ENCODE measurements at places on chromosomes 2 and 18.

GRCh38 chr2:66435549-66435875 lies 587 bp downstream of the MEIS1 start:
- no peak for DNase-seq

DNA sequence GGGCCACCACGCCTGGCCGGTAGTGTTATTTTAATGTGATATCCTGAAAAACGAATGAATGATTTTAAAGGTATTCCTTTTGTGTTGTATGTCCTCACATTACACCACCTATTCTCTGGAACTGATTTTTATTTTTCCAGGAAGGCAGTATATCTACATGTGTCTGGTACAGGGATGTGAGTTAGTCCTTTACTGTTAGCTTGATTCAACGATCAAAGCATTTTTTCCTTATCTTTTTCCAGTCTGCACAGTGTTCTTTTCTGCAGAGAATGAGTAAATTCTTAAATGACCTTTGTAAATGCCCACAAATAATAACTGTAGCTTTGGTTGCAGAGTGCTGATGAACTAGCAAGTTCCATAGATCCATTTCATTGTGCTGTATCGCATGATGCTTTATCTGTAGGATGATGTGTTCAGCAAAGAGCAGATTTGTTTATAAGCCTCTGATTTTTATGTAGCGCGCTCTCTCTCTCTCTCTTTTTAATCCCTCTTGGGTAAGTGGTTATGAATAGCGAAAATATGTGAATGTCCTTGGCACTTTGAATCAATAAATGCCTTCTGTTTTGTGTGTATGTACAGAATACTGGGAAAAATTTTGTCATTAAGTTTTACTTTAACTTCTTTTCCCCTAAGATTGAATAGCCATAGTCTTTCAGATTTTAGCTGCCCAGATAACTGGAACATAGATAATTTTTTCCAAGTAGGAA lies 82.5 kb upstream of the EML6 start:
- no peak for DNase-seq

- no peak for DNase-seq
Observed at GRCh38 chr2:42917425-42917927, 125.1 kb upstream of the HAAO start.

GRCh38 chr2:43083710-43084698 lies 142.4 kb downstream of the ZFP36L2 start:
- DNase-seq = no peak

GRCh38 chr2:177254433-177255226 lies 9.9 kb downstream of the NFE2L2 start:
- DNase-seq = no peak

DNA sequence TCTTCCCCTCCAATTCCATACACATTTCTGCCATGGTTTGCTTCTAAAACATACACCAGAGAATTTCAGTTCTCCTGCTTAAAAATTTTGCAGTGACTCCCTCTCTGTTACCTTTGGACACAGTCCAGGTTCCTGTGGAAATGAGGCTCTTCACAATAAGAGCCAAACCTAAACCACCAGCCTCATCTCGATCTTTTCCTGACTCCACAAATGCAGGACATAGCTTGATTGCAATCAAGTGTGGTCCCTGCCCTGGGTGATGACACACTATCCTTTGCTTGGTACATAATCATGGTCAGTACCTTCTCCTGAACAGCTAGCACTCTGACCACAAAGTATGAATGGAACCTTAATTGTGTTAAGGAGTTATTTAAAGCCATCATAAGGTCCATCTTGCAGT lies 134.9 kb upstream of the CHAC2 start:
- no peak for DNase-seq

GRCh38 chr2:45134014-45134413 lies 124.8 kb upstream of the SIX2 start:
- no peak for DNase-seq

DNA sequence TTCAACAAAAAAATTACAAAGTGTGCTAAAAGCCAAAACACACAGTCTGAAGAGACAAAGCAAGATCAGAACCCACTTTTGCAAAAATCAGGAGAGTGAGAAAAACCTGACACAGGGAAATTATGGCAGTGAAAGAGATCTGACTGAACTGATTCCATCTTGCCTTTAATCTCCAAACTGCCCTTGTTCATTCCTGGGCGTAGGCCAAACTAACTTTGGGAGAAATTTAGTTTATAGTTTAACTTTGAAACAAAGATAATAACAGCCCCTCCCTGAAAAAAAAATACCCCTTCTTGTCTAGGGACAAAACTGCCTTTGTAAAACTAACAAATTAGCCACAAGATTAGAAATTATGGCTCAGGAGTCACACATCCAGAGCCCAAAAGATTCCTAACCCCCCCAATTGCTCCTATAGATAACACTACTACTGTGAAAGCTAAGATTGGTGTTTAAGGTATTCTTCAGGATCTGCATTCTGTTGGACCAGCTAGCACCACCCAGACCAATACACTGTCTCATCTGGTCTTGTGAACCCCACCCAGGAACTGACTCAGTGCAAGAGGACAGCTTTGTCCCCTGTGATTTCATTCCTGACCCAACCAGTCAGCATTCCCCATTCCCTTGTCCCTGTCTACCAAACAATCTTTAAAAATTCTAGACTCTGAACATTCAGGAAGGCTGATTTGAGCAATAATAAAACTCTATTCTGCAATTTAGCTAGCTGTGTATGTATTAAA lies 226.1 kb upstream of the SH3BP4 start:
- no peak for DNase-seq

DNA sequence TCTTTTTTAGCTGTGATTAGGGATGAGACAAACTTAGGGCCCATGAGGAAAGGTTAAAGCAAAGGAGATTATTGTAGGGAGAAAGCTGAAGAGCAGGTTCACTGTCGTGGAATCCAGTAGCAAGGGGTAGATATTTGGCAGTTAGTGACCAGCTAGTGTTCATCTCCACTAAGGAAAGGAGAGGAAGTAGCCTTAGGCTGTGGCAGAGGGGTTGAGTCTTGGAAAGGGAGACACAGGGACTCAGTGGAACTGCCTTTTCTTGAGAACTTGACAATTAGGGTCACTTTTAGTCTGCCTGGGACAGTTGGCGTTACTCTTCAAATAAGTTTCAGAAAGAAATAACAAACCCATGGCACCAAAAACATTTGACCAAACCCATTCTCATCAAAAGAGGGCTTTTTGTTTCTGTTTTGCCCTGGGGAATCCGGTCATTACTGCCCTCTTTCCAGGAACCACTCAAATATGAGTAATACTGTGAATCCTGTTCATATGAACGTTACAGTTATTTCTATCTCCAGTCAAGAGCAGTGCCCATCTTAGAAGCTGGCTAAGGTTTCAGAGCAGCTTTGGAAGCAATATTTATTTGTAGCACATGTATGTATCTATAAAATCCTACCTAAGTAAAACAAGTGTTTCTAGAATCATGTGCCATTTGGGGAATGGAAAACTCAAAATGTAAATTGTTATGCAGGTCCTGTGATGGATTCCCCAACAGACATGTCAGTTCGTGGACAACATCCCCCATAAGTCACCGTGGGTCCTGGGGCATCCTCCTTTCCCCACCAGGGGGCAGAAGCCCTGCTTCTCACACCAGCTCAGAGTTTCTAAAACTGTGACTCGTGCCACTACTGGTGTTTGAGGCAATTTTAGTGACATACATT lies 77.3 kb upstream of the PHLPP1 start:
- no peak for DNase-seq

GRCh38 chr2:69227716-69228115 lies 159.3 kb downstream of the GFPT1 start:
- no peak for DNase-seq

- no peak for DNase-seq
Observed at GRCh38 chr2:30675758-30676157, 131.5 kb downstream of the CAPN13 start.

GRCh38 chr2:219252570-219252899 lies 508 bp upstream of the TUBA4B start:
- DNase-seq = no peak

- DNase-seq = no peak
Observed at GRCh38 chr2:29192526-29192925, 77.3 kb downstream of the CLIP4 start.

DNA sequence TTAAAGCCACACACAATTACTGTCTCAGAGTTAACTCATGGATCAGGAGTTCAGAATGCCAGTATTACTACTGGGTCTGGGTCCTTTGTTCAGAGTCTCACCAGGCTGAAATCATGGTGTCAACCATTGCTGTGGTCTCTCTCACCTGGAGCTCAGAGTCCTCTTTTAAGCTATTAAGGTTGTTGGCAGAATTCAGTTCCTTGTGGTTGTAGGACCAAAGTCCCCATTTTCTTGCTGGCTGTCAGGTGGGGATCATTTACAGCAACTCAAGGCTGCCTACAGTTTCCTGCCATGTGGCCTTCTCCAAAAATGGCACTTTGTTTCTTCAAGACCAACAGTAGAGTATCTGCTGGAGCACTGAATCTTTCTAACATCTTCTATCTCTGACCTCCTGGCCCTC lies 113.5 kb downstream of the EXOC6B start:
- no peak for DNase-seq

GRCh38 chr2:119846021-119846420 lies 86.3 kb downstream of the PTPN4 start:
- no peak for DNase-seq

DNA sequence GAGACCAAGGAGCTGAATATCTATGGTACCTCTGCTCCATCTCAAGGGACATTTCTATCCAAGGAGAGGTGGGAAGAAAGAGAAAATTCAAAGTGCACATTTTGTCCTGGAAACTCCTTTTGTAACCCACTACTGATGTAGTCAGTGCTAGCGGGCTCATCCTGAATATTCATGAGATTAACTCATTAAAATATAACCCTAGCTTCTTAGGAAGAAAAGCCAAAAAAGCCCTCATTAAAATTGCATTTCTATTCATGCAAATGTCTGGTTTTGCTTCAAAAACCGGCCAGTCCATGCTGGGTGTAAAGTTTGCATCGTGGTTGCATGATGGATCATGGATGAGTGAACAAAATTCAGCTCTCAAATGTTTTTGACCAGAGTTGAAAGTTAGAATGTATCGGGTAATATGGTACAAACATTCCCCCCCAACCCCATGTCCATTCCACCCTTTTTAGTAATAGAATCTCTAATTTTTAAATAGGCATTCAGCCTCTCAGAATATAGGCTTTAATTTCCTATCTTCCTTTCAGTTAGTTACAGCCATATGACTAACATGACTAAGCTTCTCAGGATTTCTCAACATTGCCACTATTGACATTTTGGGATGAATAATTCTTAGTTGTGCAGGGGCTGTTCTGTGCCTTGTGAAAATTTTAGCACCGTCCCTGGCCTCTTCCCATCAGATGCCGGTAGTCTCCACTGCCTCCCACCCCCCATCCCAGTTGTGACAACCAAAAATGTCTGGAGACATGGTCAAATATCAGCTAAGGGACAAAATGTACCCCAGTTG lies 104.2 kb upstream of the RND3 start:
- DNase-seq = no peak

- DNase-seq = no peak
Observed at GRCh38 chr2:146461068-146461467, 1383.8 kb upstream of the ACVR2A start.

DNA sequence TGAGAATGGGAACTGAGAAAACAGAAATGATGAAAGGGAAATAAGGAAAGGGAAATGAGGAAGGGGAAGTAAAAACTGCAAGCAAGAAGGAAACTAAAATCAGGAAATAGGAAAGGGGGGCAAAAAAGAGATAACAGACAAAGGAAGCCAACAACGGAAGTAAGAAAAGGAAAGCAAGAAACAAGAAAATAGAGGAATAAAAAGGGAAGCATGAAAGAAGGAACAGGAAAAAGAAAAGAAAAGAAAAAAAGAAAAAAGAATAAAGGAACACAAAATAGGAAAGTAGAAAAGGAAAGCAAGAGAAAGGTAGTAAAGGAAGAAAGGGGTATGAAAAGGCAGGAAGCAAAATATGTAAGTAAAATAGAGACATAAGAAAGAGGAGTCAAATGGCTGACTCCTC lies 241.2 kb upstream of the NCKAP5 start:
- no peak for DNase-seq

DNA sequence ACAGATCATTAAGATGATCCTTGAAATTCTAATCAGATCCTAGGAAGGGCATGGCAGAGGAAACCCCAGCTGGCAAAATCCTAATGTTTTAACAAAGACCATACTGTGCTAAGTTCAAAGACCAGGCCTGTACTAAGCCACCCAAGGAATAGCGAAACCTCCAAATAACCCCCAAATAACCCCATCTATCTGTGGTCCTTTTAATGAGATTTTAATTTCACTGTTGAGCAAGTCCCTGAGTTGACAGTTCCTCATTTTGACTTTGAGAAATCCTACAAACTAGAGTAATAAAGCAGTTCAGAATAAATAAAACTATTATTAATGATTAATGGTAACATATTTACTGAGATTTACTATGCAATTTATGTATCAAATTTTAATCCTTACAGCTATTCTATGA lies 259.8 kb downstream of the STK39 start:
- no peak for DNase-seq

- no peak for DNase-seq
Observed at GRCh38 chr2:128809259-128809636, 490.6 kb upstream of the HS6ST1 start.

DNA sequence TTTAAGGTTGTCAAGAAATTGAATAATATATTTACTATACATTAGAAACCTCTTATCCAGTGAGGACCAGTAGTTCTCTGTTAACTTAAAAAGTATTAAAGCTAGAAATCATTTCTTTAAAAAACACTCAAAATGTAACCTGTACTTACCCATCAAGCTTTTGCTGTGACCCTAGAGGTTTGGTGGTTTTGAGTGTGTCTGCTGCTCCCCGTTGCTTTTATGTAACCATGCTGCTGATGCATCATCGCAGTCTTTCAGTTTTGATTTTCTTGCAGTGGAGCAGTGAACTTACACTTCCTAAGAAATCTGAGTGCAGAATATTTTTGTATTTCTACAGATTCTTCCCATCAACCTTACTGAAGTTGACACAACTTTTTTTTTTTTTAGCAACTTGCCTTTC lies 34.2 kb downstream of the MRPS9 start:
- no peak for DNase-seq

DNA sequence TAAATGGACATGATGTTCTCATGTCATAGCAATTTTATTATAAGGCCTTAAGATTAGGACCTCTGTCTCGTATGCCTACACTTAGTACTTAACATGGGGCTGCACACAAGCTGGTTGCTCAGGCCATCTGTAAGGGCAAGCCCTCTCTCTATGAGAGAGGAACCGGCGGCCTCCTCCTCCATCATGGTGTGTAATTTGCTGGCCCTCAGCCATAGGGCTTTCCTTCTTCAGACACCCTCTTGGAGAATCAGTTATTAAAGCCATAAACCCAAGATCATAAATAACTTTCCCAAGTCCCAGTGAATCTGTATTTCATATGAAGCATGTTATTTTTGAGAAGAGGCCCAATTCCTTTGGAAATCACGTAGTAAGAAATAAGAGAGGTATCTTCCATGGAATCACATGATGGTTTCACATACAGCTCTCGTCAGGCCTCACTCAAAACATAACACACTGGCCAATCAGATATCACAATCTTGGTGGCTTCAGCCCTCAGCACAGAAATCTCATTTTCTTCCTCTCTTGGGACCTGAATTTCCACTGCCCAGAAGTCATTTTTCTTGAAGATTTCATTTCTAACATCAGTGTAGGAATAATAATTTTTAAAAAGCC lies 92.6 kb downstream of the RDH14 start:
- no peak for DNase-seq

All from upper lobe of left lung (tissue), 6 donors.